ENCODE measurements at places on chromosomes 12 and 14.

GRCh38 chr14:34826661-34827060 is 48.5 kb downstream of the BAZ1A start:
- DNase-seq = no peak

GRCh38 chr12:88185988-88186387 is 43.9 kb downstream of the TMTC3 start:
- DNase-seq = no peak

DNA sequence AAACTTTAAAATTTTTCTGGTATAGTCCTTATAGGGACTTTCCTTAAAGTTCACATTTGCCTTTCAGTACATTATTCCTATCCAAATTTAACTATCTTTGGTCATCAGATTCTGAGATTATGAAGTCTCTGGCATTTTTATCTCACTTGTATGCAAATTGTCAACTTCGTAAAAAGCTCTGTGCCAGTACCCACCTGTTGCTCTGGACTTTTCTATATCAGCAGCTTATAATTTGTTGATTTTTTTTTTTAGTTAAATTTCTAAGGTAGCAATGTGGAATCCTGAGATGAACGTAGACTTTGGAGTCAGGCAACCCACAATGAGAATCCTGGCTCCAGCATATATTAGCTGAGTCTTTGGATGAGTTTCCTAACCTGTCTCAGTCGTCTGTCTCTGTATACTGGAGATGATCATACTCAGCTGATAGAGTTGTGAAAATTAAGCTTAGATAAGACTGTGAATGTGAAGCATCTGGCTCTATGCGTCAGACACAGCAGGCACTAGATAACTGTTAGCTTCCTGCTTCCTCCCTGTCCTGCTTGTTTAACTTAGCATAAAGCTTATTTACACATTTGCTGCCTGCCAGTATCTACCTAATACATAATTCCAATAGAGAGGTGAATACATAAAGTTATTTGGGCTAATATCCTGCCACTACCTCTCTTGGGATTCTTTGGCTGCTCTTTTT is 59.8 kb downstream of the MARK3 start:
- DNase-seq = no peak

DNA sequence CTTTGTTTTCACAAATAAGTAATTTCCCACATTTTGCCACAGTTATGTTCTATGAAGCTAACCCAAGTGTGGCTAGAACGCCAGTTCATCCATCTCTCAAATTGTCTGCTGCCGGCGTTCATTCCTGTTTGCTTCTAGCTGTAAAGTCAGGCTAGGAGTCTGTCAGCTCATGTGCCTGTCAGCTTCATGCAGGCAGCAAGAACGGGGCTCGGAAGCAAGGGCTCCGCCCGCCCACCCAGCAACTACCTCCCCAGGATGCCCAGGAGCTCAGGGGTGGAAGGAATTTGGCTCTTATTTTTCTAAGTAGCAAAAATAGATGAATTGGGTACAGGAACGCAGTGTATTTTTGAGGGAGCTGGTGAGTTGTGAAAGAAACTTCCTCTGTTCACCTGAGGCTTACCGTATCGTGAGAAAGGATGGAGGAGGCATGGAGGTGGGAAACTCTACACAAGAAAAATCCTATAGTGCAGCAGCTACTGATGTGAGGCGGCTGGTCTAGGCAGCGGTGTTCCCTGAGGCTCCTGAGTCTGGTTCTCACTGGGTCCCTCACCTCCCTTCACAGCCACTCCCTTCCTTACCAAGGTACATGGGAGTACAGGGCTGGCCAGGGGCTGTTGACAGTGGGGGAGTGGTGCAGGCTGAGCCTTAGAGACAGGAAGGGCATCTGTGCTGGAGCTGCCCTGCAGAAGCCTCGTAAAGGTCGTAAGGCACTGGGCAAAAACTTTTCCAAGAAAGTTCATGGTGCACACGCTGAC is 54.5 kb upstream of the AMN start:
- no peak for DNase-seq

- no peak for DNase-seq
Measured at GRCh38 chr14:77031759-77032490, 3.4 kb upstream of the IRF2BPL start.

DNA sequence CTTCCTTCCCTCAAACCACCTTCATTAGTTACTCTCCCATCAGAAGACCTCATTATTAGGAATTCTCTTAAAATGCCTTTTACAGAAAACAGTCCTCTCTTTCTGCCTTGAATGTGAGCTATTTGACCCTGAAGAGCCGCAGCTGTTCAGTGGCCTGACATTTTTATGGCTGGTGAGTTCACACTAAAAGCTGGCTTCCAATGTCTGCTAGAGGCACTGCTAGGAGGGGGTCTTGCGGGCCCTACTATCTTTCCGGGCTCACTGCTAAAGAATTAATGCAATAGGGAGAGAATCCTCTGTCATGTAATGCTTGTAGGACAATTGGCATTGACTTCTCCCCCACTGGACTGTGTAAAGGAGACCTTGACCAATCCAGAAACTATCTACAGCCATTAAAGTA is 87.7 kb downstream of the GPR135 start:
- no peak for DNase-seq

GRCh38 chr12:111389635-111390034 is 16.1 kb upstream of the SH2B3 start:
- no peak for DNase-seq

GRCh38 chr12:88750867-88751543 is 170.7 kb upstream of the KITLG start:
- no peak for DNase-seq

All from CD4-positive, alpha-beta T cell treated with Interleukin-6 at 100 ng/mL for 8 hours (primary cell).